Fibroblast of the conjunctiva (primary cell): ENCODE measurements at places on chromosomes 16 and 17.

- peak; percentile 60 for DNase-seq
Observed at GRCh38 chr17:65294181-65294719, 157.1 kb downstream of the RGS9 start.

- no peak for DNase-seq
Observed at GRCh38 chr16:50765260-50765659, 23.4 kb downstream of the CYLD start.

DNA sequence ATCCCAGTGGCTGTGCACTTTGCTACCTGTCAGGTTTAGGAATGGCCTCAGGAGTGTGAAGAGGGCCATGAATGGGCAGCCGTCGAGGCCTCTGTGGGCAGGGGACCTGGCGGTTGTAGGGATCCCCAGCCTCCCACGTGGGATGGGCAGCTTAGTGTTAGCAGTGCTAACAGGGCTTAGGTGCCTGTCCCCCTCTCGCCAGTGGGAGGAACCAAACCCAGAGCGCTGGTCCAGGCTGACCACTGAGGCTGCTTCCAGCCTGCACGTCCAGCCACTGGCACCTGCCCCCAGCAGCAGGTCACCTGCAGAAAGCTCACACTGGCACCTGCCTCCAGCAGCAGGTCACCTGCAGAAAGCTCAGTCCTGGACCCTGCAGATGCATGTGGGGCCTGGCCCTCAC lies 162.2 kb upstream of the CIBAR2 start:
- no peak for DNase-seq

GRCh38 chr17:9346296-9346926 lies 229.2 kb downstream of the STX8 start:
- no peak for DNase-seq

DNA sequence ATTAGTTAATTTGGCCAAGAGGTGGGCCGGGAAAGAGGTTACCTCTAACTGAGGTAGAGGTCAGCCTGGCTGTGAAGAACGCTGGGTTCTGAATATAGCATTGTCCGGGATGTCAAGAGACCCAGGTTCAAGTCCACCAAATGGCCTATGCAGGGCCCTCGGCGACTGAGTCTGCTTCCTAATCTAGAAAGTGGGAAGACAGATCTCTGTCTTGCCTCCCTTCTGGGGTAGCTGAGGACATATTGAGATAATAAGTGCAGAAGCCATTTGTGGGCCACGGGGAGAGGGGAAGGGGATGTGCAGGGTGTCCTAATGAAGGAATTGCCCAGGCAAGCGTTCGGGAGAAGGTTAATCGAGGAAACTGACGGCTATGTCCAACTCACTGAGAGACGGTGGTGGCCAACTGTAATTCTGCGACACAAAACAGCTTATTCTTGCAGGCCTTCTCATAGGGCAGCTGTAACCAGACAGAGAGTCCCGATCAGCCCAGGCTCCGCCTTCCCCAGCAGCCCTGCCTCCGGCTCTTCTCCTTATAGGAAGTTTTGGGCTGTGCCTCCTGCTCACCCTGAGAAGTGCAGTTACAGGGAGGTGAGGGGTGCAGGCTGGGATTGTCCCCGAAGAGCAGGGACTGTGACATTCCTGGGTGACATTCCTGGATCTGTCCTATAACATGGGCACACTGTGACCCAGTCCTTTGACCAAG lies 15.9 kb downstream of the HASPIN start:
- no peak for DNase-seq
